ENCODE measurements at places on chromosomes 6 and 20. TPM values are rescaled to one million over a fixed set of nuclear protein-coding genes. Genes with fewer than 3 reads are reported as not detected.

DNA sequence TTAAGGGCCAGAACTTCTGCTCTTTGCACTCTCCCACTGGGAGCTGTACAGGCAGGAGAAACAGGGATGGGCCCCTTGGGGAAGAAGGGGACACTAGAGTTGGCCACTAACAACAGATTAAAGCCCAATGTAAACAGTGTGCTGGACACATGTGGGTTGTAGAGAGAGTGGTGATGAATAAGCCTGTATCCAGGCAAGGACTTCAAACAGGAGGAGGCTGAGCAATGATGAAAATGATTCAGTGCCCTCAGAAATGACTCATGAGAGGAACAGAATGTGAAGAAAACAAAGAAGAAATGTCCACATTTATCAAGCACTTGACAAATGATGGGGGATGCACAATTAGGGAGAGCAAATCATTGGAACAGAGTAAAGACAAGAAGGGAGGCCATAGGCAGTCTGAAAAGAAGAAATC is 242.3 kb downstream of the TBX18 start:
- no peak for DNase-seq

DNA sequence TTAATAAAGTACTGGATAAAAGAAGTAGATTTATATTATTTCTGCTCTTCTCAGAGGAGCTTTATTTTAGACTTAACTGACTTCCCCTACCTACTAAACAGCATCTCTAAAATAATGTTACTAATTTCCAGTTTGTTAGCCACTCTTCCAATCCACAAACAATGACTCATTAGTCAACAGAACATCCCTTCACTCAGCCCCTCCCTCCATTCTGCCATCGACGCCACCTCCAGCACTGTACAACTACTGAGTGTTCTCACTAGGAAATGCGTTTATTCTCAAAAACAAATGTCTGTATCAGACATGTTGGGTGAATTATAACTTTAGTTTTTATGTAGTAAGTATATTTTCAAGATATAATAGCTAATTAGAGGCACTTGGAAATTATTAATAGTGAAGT is 427.0 kb downstream of the EYS start:
- DNase-seq = no peak

SLC12A5 gene
- 18.8 TPM for total RNA-seq

TREML1 gene
- total RNA-seq = 0.41 TPM

DNA sequence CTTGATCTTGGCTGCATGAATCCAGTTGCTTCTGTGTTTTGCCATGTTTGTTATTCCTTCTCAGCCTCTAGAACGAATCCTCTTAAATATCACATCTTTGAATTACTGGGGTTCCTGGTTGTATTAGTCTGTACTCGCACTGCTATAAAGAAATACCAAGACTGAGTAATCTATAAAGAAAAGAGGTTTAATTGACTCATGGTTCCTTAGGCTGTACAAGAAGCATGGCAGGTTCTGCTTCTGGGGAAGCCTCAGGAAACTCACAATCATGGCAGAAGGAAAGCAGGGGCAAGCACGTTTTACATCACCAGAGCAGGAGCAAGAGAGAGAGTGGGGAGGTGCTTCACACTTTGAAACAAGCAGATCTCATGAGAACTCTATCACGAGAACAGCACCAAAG is 18.0 kb upstream of the BFSP1 start:
- no peak for DNase-seq

DNMT3B gene
- 6.5 TPM for total RNA-seq

Measured in frontal cortex (tissue), 4 donors.